ENCODE measurements at places on chromosomes 2 and 18.

GRCh38 chr2:24058564-24059271, 9.2 kb downstream of the FKBP1B start:
- no peak for DNase-seq

GRCh38 chr2:238523158-238524110, 96.7 kb downstream of the ASB1 start:
- DNase-seq: no peak

- no peak for DNase-seq
Measured at GRCh38 chr18:61606759-61607158, 273.5 kb downstream of the CDH20 start.

DNA sequence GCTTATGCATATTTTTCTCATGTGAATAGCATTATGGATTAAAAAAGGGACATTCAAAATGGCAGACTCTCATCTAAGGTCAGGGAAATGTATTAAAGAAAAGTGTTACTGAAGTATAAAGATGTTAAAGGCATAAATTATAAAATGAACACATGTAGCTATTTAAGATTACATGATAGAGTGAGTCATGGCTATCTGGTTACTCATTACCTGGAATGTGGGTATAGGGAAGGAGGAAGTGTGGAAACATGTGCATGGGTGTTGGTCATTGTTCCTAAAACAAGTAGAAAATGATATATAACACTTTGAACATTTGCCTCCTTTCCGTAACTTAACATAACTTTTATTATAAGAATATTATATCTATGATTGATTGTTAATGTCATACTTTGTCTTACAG, 66.4 kb downstream of the MYO1B start:
- no peak for DNase-seq

DNA sequence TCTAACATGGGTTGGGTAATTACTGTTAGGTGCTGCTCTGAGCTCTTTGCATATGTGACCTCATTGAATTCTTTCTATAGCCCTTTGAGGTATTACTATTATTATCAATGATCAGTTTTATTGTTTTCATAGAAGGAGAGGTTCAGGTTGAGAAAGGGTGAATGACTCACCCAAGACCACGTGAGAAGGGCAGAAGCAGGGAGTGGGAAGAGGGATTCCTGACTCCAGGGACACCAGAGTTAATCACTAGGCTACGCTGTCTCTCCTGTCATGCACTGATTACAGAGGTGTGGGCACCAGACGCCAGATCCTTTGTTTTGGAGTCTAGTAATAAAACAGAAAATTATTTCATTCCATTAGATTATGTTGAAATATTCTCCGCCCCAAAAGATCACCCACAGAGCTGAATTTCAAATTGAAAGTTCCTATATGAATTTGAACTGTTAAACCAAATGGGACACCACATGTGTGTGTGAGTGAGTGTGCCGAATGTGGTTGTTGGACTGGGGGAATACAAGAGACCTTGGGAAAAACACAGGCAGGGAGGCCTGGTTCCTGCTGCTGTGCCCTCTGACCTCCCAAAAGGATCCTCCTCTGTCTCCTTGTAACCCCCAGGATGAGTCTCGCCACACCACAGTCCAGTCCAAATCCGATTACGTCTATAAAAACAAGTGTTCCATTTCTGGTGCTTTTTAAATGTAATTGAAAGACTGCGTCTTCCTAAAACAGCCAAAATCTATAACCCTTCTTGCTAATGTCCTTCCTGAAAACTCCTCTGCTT, 215.4 kb downstream of the ZNF521 start:
- DNase-seq: no peak

DNA sequence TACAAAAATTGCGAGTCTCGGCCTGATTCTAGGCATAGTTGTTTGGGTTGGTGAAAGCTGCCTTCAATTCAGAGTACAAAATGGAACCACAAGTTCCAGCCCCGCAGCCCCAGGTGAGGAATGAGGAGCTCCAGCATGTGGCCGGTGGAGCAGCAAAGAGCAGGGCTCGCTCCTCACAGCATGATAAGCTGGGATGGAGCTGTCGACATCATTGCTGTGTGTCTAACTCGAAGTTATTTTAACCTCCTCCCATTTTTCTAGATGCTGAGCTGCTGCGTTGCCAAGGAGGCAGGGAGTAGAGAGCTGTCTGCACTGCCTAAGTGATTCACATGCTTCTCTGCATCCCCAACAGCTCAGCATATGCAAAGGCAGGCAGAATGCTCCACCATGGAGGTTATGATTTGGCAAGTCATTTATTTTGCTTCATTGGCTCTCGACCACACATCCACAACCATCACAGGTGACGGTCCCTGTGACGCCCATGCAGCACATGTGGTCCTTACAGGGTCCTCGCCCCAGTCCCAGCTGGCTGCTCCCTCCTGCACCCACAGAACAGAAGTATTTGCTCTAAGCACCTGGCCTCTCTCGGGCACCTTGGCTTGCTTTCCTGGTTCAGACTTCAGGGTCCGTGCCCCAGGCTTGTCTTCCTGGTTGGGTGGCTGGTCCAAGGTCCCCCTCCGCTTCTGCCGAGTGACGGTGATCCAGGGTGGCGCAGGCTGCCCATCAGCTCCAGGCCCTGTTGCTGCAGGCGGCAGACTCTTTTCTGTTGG, 66.0 kb upstream of the MGAT4A start:
- no peak for DNase-seq

- DNase-seq: no peak
Measured at GRCh38 chr2:184730288-184730687, 132.0 kb downstream of the ZNF804A start.

DNA sequence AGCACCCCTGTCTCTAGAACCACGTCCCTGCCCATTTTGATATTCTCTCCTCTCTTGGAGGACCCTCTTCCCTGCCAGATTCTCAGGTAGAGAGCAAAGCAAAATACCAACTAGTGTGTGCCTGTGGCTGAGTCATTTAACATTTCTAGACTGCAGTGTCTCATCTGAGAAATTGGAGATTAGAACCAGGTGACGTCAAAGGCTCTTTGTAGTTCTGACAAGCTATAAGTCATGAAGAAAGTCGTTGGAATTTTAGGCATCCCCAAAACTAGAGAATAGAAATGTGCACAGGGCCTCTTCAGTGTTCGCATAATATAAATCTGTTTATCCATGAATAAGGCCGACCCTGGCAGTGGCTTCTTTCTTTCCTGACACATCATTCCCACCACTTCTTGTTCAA, 74.4 kb upstream of the TANC1 start:
- DNase-seq: no peak

DNA sequence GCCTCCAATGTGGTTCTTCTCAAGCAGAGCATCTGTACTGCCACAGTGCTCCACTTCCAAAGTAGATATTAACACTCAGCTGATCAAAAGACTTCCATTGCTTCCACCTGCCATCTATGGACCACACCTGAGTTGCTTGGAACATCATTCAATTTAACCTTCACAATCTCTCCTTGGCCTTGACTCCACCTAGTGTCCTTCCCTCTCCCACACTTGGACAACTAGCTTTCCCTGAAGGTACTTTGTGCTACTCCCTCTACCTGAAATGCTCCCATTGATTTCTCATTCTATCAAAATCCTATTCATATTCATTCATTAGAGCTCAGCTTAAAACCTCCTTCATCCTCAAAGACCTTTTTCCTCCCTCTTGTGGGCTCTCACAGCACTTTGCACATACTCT, 48.7 kb downstream of the SOWAHC start:
- peak; percentile 9 for DNase-seq

DNA sequence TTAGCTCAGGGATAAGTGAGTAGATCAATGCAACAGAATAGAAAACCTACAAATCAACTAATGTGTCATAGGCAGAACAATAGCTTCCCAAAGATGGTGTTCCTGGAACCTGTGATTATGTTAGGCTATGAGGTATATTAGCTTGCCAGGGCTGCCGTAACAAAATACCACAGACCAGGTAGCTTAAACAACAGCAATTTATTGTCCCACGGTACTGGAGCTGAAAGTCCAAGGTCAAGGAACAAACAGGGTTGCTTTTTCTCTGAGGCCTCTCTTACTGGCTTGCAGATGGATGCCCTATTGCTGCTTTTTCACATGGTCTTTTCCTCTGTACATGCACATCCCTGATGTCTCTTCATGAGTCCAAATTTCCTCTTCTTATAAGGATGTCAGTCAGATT, 354.9 kb downstream of the TNS1 start:
- no peak for DNase-seq

All from NCI-H1092 treated with DMSO at 0.1 percent for 48 hours (cell line).